ENCODE measurements at places on chromosomes 4 and X.

DNA sequence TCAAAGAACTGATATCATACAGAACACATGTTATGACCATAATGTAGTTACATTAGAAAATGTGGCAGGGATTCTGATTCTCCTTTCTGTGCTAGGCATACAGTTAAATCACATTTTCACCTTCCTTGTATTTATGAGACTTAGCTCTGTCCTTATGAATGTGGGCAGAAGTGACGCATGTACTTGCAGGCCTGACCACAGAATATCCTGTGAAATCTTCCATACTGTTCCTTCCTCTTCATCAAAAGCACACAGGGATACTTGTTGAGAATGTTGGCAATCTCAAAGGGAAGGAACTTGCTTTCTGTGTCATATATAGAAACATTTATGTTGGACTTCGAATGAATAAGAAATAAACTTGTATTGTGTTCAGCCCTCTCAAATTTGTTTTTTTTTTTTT, 17.2 kb upstream of the MYOZ2 start:
- H3K4me3 ChIP-seq, result no peak overlapping the region
- H3K27me3 ChIP-seq, result peaks cover 5% of the 10 kb centered on the region
- no peak for DNase-seq
- no peaks in the 10 kb centered on the region for H3K36me3 ChIP-seq

GRCh38 chrX:133159205-133159604, 58.9 kb downstream of the TFDP3 start:
- H3K4me1 ChIP-seq, result no peaks in the 10 kb centered on the region
- DNase-seq, result no peak
- H3K27me3 ChIP-seq, result peaks cover 6% of the 10 kb centered on the region
- H3K27ac ChIP-seq, result no peak overlapping the region

- H3K4me3 ChIP-seq, result no peak overlapping the region
- H3K36me3 ChIP-seq, result no peaks in the 10 kb centered on the region
- H3K4me1 ChIP-seq, result no peaks in the 10 kb centered on the region
- peaks cover 8% of the 10 kb centered on the region for H3K27me3 ChIP-seq
- no peak overlapping the region for H3K27ac ChIP-seq
- DNase-seq, result no peak
These were observed 197.1 kb downstream of the PALLD start for GRCh38 chr4:168693750-168694490.

GRCh38 chrX:134782796-134783195, 124.5 kb upstream of the PLAC1 start:
- no peaks in the 10 kb centered on the region for H3K27me3 ChIP-seq
- H3K27ac ChIP-seq, result no peak overlapping the region
- no peaks in the 10 kb centered on the region for H3K36me3 ChIP-seq
- DNase-seq, result no peak
- H3K4me1 ChIP-seq, result no peaks in the 10 kb centered on the region

DNA sequence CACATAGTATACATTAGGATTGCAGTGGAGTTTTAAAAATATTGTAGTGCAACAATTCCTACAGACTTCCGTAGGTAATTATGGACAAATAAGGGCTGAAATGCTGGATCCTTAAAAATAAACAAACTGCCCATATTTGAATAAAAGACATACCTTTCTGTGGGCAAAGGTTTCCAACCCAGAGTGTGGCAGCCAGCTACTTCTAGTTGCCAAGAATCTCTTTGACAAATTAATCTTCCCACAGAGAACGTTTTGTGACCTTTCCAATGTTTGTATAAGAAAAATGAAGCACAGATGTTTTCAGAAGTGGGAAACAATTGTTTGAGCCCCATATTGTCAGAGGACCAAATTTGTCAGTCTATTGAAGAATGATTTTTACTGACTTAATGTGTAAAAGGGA, 21.1 kb downstream of the GRPR start:
- no peak overlapping the region for H3K27ac ChIP-seq
- peaks cover 24% of the 10 kb centered on the region for H3K27me3 ChIP-seq
- DNase-seq, result no peak
- no peaks in the 10 kb centered on the region for H3K4me1 ChIP-seq
- peaks cover 8% of the 10 kb centered on the region for H3K36me3 ChIP-seq
- H3K4me3 ChIP-seq, result no peak overlapping the region

DNA sequence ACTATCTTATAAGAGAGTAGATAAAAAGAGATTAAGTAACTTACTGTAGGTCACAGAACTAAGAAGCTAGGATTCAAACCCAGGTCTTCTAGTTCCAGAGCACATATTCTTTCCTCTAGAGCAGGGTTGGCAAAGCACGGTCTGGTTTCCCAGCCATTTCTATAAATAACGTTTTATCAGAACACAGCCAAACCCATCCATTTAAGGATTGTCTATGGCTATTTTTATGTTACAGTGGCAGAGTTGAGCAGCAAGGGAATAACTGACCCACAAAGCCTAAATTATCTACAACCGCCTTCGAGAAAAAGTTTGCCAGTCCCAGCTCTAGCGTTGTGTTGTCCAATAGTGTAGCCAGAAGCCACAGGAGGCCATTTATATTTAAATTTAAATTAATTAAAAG, 7.5 kb downstream of the TMEM144 start:
- H3K4me3 ChIP-seq, result no peak overlapping the region
- DNase-seq, result no peak
- H3K27ac ChIP-seq, result no peak overlapping the region
- H3K36me3 ChIP-seq, result no peaks in the 10 kb centered on the region
- no peaks in the 10 kb centered on the region for H3K27me3 ChIP-seq
- H3K4me1 ChIP-seq, result no peaks in the 10 kb centered on the region

- no peak overlapping the region for H3K4me3 ChIP-seq
- H3K36me3 ChIP-seq, result no peaks in the 10 kb centered on the region
- no peak for DNase-seq
- no peaks in the 10 kb centered on the region for H3K4me1 ChIP-seq
- no peaks in the 10 kb centered on the region for H3K27me3 ChIP-seq
These were observed 125.3 kb upstream of the PACRGL start for GRCh38 chr4:20574986-20575385.
